ENCODE measurements at places on chromosomes 2 and 18.
A peak's percentile ranks its signal among the peaks of the same experiment; 100 is the strongest.

DNA sequence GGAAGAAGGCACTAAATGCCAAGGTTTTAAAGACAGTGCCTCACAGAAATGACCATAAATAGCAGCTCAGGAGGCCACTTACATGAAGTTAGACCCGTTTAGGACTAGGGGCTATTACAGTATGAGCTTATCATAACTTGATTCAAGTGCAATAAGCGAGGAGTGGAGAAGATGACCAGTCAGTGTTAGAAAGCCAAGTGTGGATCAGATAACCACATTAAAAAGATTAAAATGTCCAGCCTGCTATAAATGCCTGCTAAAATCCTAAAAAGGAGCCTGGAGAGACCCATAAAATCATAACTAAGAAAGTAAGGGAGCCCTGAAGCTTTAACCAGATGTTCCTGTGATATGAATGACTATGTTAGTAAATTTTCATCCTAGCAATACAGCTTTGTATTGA lies 117.5 kb upstream of the ZNF521 start:
- DNase-seq = peak; percentile 38

GRCh38 chr2:64533882-64534281 lies 9.8 kb downstream of the AFTPH start:
- DNase-seq = no peak

GRCh38 chr2:188285049-188285448 lies 6.6 kb upstream of the GULP1 start:
- peak; percentile 4 for DNase-seq

DNA sequence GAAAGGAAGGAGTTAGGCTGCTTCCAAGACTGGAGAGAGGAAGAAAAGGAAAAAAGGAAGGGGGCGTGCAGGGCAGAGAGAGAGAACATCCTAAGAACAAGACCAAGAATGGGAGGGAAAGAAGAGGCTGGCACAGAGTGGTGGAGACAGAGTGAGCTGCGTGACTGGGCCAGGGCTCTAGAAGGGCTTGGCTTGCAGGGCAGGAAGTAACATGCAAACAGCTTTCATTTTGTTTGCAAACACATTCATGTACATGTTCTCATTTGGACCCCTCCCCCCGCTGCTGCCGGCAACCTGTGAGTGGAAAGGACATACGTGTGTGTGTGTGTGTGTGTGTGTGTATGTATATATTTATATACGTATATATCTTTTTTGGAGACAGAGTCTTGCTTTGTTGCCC lies 46.8 kb upstream of the DNMT3A start:
- DNase-seq = no peak
